Thyroid gland (tissue), 4 donors: ENCODE measurements at places on chromosomes 12 and 14. TPM values are rescaled to one million over a fixed set of nuclear protein-coding genes. Genes with fewer than 3 reads are reported as not detected.

DNA sequence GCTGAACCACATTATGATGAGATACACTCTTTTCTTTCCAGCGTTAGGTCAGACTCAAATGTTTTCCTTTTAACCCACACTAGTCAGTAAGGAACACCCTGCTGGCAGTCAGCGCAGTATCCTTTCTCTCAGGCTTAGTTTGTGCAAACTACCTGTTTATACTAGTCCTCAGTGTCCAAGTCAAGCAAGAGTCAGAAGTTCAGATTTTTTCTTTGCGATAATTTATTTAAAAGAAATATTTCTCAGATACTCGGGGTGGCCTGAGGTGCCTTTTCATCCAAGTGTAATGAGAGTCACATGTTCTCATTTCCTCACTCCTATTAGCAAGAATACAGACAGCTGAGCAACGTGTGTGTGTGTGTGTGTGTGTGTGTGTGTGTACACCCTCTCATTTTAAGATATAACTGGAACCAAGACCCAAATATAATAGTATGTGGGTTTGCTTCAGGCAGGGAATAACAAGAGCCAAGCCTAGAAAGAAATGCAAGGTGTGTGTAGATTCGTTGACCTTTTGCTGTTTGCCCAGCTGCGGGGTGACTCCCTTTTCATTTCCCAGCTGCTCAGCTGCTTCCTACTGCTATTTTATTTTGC, 182.7 kb downstream of the KICS2 start:
- peak; percentile 31 for DNase-seq
- peak overlapping the region; percentile 63 for H3K27ac ChIP-seq
- no peaks in the 10 kb centered on the region for H3K27me3 ChIP-seq
- peaks cover 15% of the 10 kb centered on the region for H3K4me1 ChIP-seq

DNA sequence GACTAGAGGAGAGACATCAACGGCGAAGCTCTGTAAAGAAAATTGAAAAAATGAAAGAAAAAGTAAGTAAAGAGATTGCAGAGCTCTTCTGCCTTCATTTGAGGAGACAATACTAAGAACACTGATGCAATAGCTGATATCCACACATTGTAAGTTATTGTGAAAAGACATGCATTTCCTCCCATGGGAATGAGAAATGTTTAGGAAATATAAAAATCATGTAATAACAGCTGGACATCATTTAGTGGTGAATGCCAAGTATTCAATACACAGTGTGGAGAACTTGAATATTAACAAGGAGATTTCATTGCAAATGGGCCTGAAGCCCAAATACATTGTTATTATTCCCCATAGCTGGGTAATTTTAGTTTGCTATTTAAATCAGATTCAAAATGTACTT, 179.2 kb downstream of the KICS2 start:
- no peaks in the 10 kb centered on the region for H3K4me1 ChIP-seq
- H3K36me3 ChIP-seq, result no peaks in the 10 kb centered on the region
- no peak for DNase-seq
- no peak overlapping the region for H3K4me3 ChIP-seq
- H3K27ac ChIP-seq, result no peak overlapping the region

DNA sequence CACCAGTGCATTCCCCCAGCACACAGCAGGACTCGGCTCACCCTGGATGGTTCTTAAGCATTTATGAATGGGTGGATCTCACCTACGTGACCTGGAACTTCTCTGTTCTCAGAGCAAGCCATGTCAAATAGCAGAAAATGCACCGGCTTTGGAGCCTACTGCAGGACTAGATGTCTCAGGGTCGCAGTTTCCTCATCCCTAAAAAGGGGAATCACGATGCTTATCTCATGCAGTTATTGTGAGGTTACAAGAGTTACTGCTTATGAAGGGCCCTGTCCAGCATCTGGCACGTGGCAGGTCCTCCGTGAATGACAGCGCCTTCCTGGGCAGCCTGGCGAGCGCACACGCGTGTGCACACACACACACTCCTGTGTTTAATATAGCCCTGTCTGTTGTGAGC, 128.5 kb downstream of the ETV6 start:
- no peak overlapping the region for H3K4me3 ChIP-seq
- DNase-seq, result no peak
- H3K27ac ChIP-seq, result no peak overlapping the region
- no peaks in the 10 kb centered on the region for H3K27me3 ChIP-seq

DNA sequence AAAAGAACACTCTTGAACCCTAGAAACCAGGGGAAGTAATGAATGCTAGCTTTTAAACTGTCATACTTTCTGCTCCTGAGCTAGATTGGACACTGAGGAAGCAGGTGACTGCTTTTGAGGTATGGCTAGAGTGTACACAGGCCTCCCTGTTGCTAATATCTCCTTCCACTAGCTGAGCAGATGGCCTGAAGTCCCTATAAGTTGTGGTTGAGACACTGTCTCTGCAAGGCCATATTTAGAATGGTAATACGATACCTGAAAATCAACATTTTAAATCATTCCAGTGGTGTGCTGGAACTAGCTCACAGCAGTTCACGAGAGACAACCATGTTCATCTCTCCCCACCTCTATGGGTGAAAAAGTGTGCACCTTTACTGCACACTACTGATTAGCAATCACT, 46.4 kb upstream of the BMP4 start:
- no peak overlapping the region for H3K4me3 ChIP-seq
- DNase-seq, result no peak
- no peak overlapping the region for H3K27ac ChIP-seq

- no peak overlapping the region for H3K4me3 ChIP-seq
- H3K4me1 ChIP-seq, result no peaks in the 10 kb centered on the region
- H3K27ac ChIP-seq, result no peak overlapping the region
- H3K36me3 ChIP-seq, result no peaks in the 10 kb centered on the region
- H3K27me3 ChIP-seq, result no peaks in the 10 kb centered on the region
These were observed 73.2 kb downstream of the TSPAN11 start for GRCh38 chr12:30999723-31000122.

DNA sequence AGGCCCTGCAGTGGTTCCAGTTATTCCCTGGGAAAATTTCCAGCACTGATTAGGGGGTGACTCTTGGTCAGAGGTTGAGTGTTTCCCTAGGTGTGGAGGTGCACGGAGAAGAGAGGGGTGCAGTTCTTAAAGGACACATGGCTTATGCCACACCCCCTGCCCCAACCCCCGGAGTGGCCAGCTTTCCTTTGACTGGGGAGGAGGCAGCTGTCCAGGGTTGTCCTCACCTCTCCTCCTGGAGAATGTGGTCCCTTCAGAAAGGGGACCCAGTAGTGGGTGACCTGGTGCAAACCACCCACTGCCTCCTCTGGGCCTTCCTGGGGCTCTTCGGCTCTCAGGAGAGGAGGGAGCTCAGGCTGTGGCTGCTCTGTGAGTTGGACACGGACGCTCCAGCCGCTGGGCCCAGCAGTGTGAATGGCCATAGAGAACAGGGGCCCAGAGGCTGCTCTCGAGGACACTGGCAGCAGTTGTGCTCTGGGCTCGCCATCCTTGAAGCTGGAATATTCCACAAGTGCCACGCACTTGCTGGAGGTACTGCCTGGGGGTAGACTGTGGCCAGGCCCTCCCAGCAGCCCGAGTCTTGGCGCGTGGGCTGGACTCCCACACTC, 13.6 kb downstream of the PACS2 start:
- no peaks in the 10 kb centered on the region for H3K27me3 ChIP-seq
- H3K4me3 ChIP-seq, result no peak overlapping the region
- no peak overlapping the region for H3K27ac ChIP-seq

DNA sequence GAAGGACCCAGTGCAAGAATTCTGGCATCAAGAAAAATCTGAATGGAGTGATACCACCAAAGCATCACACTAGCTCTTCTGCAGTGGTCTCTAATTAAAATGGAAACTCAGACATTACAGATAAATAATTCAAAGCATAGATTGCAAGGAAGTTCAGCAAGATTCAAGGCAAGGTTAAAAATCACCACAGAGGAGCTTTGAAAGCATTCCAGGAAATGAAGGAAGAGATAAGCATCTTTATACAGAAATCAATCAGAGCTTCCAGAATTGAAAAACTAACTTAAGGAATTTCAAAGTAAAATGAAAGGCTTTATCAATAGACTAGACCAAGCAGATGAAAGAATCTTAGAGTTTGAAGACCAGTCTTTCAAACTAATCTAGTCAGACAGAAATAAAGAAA, 20.4 kb upstream of the GLIPR1 start:
- no peak overlapping the region for H3K4me3 ChIP-seq
- H3K27ac ChIP-seq, result no peak overlapping the region
- DNase-seq, result no peak

GRCh38 chr12:56521590-56522371, at the start of gene RBMS2:
RBMS2 (plus strand) TSS chr12:56521820; CDS start chr12:56522024, 204 bp downstream.
- no peaks in the 10 kb centered on the region for H3K27me3 ChIP-seq
- no peaks in the 10 kb centered on the region for H3K36me3 ChIP-seq
- peak; percentile 92 for DNase-seq
- peak within 1 kb of the TSS; percentile 48 for H3K4me3 ChIP-seq
- peak within 1 kb of the TSS; percentile 93 for H3K27ac ChIP-seq

- DNase-seq, result no peak
- no peak overlapping the region for H3K27ac ChIP-seq
- H3K4me3 ChIP-seq, result no peak overlapping the region
- no peaks in the 10 kb centered on the region for H3K27me3 ChIP-seq
- no peaks in the 10 kb centered on the region for H3K36me3 ChIP-seq
- H3K4me1 ChIP-seq, result peaks cover 5% of the 10 kb centered on the region
These were observed 121.6 kb downstream of the KTN1 start for GRCh38 chr14:55701638-55702037.

HOXC10 gene
- not detected for total RNA-seq

IFNG-AS1 gene
- not detected for total RNA-seq
